ENCODE measurements at places on chromosomes 12 and 14.

DNA sequence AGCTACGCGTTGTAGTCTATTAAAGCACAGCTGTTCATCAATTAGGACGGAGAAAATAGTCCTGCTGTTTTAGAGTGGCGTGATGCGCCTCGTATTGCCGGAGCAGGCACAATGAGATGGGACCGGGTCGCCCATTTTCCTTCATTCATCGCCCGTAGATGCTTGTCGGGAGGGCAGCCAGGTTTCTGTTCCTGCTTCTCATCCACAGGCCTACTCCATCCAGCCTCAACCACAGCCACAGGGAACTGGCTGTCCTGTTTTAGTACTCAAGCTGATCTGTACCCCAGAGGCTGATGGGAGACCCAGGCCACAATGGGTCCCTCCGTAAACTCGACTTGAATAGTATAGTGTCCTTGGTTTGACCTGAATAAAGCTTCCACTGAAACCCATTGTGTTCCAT is 264.0 kb downstream of the VRK1 start:
- no peak for DNase-seq

GRCh38 chr12:82730953-82731459 is 44.3 kb downstream of the TMTC2 start:
- DNase-seq, result no peak

DNA sequence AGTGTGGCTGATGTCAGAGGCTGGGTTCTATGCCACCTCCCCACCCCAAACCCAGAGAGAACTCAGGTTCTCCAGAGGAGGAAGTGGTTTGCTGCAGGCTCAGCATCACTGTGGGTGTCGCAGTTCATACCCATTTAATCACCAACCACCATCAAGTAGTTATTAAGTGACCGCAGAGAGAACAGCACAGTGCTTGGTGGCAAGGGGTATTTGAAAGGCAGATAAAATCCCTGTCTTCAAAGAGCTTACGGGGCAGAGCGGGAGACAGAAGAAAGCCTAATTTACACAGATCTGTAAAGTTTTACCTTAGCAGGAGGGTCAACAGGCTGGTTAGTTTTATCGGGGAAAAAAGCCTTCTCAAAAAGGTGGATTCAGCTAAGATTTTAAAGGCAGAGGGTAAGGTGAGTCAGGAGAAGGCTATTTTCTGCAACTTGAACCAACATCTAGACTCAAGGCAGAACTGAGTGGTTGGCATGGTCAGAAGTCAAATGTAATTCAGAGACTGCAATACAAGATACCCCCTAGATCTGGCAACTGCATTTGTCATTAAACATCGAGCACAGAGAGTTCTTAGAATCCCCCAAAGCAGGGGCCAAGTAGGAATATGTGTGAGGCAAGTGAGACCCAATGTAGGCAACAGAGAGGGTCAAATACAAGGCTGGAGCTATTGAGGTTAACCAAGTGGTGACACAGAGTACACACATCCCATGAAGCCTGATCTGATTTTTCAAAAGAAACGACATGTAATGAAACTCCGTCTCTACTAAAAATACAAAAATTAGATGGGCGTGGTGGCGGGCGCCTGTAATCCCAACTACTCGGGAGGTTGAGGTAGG is 13.2 kb downstream of the PXN start:
- no peak for DNase-seq

DNA sequence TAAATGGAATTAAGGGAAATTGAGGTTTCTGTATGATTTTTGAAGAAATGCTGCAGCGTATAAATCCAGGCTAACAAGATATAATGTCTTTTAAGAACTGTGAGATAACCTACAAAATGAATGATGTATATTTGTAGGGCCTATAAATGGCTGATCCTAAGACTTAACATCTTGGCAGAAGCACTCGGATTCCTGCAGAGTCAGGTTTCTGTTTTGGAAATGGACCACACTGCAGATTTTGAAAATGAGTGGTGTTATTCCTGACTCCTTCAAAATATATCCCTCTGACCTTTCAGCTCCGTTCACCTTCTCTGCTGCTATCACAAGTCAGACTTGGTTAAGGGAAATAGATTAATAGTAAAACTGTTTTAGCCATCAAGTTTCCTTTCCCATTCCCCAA is 5.0 kb downstream of the TIGAR start:
- no peak for DNase-seq

DNA sequence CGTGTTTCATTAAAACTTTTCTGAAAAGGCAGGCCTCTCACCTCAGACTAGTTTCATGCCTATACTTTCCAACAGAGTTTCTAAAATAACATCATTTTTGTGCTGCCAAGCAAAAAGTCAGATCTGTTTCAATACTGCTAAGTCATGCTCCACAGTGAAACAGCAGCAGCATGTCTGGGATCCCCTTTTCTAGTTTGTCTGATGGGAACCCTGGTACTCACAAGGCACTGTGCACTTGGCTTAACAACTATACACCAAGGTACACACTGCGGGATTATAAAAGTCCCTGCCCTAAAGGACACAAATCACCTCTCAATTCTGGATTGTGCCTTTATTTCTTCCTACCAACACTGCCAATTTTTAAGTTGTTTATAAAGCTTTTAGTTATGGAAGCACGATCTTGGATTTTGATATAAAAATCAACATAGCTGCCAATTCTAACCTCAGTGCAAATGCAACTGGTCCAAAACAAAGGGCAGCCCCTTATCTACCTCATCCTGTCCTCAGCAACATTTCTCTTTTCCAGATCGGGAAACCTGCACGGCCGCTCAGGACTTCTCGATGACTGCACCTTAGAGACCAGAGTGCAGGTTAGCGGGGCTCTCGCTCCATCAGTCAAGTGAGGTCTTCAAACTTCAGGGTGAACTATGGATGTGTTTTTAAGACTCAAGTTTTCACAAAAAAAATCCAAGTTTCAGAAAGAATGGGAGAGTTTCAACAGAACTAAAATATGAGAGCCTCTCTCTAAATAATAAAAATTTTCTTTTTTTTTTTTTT is 1.7 kb upstream of the EIF5 start:
- DNase-seq, result no peak

DNA sequence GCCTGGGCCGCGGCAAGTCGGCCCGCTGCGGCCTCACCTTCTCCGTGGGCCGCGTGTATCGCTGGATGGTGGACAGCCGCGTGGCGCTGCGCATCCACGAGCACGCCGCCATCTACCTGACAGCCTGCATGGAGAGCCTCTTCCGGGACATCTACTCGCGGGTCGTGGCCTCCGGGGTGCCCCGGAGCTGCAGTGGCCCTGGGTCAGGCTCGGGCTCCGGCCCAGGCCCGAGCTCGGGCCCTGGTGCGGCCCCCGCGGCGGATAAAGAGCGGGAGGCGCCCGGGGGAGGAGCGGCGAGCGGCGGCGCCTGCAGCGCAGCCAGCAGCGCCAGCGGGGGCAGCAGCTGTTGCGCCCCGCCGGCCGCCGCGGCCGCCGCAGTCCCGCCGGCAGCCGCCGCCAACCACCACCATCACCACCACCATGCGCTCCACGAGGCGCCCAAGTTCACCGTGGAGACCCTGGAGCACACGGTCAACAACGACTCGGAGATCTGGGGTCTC is 226.2 kb upstream of the CRY1 start:
- no peak for DNase-seq

Data from cortex of kidney (tissue), 1 donor.